ENCODE measurements at places on chromosomes 5 and 9.

- DNase-seq = no peak
These were observed 90.1 kb downstream of the GOLPH3 start for GRCh38 chr5:32083981-32084430.

GRCh38 chr5:155921621-155922020 is 405.3 kb upstream of the SGCD start:
- DNase-seq = no peak

DNA sequence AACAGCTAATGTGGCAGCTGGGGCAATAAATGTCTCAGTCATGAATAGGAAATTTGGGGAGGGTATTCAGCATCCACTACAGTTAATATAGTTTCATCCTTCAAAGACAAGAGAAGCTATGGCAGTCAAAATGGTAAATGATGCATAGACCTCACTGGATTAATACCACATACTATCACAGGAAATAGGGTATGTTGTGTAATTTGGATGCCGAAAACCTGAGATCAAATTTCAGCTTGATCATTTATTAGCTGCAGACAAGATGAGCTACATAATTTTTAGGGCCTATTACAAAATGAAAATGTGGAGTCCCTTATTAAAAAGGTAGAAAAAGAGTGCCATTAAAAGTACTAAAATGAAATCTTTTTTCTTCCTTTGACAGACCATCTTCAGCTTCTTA is 112.6 kb upstream of the MTAP start:
- DNase-seq = no peak

DNA sequence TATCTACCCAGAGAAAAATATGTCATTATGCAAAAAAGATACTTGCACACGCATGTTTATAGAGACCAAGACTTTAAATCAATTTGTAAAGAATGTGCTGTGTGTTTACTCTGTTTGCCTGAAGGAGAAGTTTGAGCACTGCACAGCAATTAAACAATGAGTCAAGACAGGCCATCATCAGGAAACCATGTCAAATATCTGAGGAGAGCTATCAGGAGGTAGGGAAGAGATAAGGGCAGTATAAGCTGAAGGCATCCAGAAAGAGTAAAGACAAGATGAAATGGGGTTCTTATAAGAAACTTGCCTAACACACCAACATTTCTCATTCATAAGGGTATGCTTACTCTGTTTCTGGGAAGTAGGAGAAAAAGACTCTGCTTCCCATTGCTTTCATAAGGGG is 405.8 kb upstream of the PTGER4 start:
- DNase-seq = no peak

GRCh38 chr5:4156889-4157288 is 561.3 kb downstream of the IRX1 start:
- DNase-seq = no peak

DNA sequence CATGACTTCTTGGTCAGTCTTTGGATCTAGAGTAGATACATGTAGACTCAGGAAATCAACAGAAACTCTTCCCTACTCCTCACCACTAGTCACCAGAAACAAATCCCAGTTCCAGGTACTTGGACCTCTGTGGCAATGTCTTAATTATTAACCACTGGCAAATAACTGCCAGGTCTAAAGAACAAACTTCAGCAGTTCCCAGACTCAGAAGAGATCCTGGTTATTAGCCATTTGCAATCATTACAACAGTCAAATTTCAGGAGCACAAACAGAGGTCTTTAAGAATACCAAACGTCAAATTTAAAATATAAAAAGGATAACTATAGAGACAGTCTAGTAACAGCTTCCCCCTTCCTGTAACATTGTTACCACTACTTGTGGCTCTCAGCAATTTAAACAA is 10.2 kb downstream of the DIAPH1 start:
- DNase-seq = no peak

- DNase-seq = no peak
These were observed 85.1 kb upstream of the GRHPR start for GRCh38 chr9:37337301-37337890.

GRCh38 chr9:90308691-90309090 is 333.9 kb downstream of the DIRAS2 start:
- no peak for DNase-seq

All from NCI-H510A (cell line).